ENCODE measurements at places on chromosomes 4 and X. TPM values are rescaled to one million over a fixed set of nuclear protein-coding genes. Genes with fewer than 3 reads are reported as not detected.

Gene POLR2B
- 118 TPM for total RNA-seq

GRCh38 chr4:41360921-41361793, 104.4 kb downstream of the UCHL1 start:
- H3K27ac ChIP-seq: no peak overlapping the region
- no peaks in the 10 kb centered on the region for H3K36me3 ChIP-seq
- peak overlapping the region; percentile 11 for H3K4me3 ChIP-seq
- no peak for DNase-seq
- H3K27me3 ChIP-seq: peaks cover 53% of the 10 kb centered on the region

DNA sequence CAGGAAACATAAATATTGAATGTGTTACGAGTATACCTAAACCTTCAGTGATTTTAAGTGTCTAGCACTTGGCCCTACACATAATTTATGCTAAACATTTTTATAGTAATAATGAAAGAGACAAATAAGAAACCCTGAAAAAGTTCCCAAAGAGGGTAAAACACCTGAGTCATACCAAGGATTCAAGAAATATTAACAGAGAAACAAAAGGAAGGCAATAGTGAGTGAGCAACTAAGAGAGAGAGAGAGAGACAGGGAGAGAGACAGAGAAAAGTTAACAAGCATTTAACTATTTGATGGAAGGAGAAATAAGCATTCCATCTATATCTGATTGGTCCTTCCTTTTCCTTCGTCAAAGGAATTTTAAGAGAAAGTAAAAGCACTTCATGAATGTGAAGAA, 743.6 kb upstream of the POU3F4 start:
- no peaks in the 10 kb centered on the region for H3K27me3 ChIP-seq
- H3K4me3 ChIP-seq: no peak overlapping the region
- no peaks in the 10 kb centered on the region for H3K4me1 ChIP-seq
- no peak for DNase-seq
- no peak overlapping the region for H3K27ac ChIP-seq

DNA sequence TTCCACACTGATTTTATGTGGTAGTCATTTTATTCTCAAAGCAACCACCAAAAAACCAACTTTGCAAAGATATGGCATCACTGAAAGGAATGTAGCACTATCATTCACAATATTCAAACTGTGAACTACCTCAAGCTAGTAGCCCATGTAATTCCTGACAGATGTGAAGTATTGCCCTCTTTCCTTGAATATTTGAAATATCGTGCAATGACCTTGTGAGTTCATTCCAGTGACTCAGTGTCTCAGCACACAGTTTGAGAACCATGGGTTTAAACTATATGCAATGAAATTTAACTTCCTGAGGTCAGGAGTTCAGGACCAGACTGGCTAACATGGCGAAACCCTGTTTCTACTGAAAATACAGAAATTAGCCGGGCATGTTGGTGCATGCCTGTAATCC, 20.9 kb upstream of the IQCM start:
- H3K27me3 ChIP-seq: no peaks in the 10 kb centered on the region
- no peaks in the 10 kb centered on the region for H3K4me1 ChIP-seq
- no peak overlapping the region for H3K4me3 ChIP-seq
- DNase-seq: no peak
- H3K27ac ChIP-seq: no peak overlapping the region

Gene FMR1NB
- not detected for total RNA-seq

GRCh38 chr4:174284487-174284886, 776 bp downstream of the CEP44 start:
- peaks cover 53% of the 10 kb centered on the region for H3K4me1 ChIP-seq
- H3K4me3 ChIP-seq: peak overlapping the region; percentile 99
- H3K27ac ChIP-seq: peak overlapping the region; percentile 99
- peaks cover 27% of the 10 kb centered on the region for H3K36me3 ChIP-seq

- no peak for DNase-seq
- H3K27me3 ChIP-seq: no peaks in the 10 kb centered on the region
- H3K27ac ChIP-seq: no peak overlapping the region
Measured at GRCh38 chr4:1752284-1753041, 31.1 kb downstream of the TACC3 start.

DNA sequence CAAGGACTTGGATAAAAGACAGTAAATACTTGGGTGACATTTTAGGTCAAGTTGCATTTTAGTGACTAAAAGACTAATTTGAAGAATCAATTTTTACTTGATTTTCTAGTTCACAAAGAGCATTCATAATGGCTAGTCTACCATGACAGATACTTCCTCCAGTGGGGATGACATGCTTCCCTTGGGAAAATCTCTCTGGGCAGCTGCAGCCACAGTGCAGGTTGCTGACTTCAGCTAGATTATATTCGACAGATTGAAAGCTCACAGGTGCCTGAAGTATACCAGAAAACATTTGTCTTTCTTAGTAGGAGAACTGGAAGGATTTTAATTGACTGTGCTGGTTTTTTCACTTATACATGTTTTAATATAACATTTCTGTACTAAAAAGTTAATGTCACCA, 209.6 kb upstream of the MAGEB2 start:
- H3K27ac ChIP-seq: no peak overlapping the region
- H3K36me3 ChIP-seq: no peaks in the 10 kb centered on the region
- H3K27me3 ChIP-seq: no peaks in the 10 kb centered on the region
- no peak for DNase-seq

Gene BTK
- 193 TPM for total RNA-seq
